Activated effector memory CD4-positive, alpha-beta T cell treated with anti-CD3 and anti-CD28 coated beads, Interleukin-2, amount 50 U/mL, for 16 hours (primary cell): ENCODE measurements at places on chromosomes 2 and 18.

GRCh38 chr2:65918760-65919187, 486.4 kb upstream of the SPRED2 start:
- no peak for DNase-seq

- no peak for DNase-seq
Measured at GRCh38 chr2:161954103-161954502, 119.9 kb downstream of the DPP4 start.

- no peak for DNase-seq
Measured at GRCh38 chr2:23698721-23699579, 228.0 kb downstream of the ATAD2B start.

GRCh38 chr2:102315921-102316320, 4.6 kb downstream of the IL1RL1 start:
- DNase-seq: no peak

GRCh38 chr18:24885276-24885675, 424.8 kb downstream of the HRH4 start:
- no peak for DNase-seq

GRCh38 chr2:239811806-239812560, 213.2 kb downstream of the NDUFA10 start:
- peak; percentile 41 for DNase-seq

GRCh38 chr2:149653831-149654445, 66.4 kb upstream of the MMADHC start:
- DNase-seq: no peak

DNA sequence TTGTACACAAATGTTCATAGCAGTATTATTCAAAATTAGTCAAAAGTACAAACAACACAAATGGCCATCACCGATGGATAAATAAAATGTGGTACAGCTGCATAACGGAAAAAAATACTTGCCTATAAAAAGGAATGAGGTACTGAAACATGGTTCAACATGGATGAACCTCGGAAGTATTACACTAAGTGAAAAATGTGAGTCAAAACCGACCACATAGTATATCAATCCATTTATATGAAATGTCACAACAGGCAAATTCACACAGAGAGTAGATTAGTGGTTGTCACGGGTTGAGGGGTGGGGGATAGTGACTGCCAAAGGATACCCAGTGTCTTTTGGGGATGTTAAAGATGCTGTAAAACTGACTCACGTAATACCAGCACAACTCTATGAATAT, 3.5 kb downstream of the SS18 start:
- DNase-seq: no peak

DNA sequence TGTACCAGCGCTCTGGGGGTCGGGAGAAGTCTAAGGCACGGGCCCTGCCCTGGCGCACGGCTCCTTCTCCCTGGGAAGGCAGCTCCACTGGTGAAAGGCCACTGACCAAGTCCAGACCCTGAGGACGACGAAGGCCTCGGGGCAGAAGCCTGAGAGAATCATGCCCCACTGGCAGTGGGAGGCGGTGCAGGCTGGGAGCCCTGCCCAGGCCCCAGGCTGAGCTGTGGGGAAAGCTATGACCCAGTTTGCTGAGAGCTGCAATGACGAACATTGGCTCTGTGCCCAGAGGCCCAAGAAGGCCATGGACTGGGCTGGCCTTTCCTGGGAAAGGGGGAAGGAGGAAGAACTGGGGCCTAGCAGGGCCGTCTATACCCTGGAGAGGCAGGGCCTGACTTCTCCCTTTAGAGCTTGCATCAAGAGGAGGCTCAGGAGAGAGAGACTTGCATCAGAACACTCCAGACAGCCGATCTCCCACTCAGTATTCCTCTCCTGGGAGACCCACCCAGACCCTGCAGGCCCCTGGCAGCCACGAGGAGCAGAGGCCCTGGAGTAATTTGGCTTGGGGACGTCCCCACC, 32.9 kb downstream of the HS1BP3 start:
- peak; percentile 50 for DNase-seq

GRCh38 chr2:74499267-74499939, at the start of gene LBX2:
LBX2 (minus strand) TSS chr2:74499603; CDS start chr2:74499537, 66 bp downstream.
- DNase-seq: peak; percentile 72

DNA sequence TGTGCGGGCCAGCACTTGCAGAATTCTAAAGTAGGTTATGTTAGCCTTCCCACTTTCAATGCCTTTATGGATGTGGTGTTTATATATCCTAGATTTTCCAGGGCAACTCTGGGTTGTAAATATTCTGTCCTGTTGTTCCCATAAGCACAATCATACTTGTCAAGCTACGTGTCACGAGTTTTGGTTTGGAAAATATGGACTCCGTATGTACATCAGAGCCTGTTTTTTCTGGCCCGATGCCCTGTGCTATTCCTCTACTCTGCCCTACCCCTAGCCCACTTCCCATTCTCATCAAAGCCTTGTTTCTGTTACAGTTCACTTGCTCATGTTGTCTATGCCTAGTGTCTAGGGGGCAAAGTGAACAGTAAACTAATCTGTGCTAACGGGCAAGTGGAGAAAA, 27.0 kb upstream of the ZEB2 start:
- DNase-seq: no peak

DNA sequence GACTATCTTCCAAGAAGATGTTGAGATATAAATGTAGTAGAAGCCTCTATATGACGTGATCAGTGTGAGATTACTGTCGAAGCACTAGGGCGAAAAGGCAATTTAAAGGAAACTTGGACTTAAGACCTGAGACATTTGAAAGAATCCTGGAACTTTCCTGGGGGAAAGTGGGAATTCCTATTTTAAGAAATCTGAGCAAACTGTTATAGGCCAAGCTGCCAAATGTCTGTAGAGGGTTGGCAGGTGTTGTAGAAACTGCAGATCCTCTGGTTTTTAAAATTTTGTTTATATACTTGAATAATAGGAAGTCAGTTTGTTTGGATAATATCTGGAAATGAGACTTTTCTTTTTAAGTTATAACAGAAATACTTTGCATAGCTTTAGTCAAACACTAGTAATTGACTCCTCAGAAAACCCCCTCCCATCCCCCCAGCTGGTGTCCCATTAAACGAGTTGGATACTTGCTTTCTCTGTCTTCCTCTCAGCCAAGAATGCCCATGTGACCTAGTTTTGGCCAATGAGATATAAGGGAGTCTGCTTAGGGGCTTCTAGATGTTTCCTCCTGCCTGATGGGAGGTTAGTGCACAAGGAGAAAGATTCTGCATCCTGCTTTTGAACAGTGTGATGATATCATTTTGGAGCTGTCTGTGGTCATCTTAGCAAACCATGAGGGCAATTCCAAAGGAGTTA, 61.2 kb downstream of the MOGAT1 start:
- DNase-seq: no peak

- DNase-seq: peak; percentile 75
Measured at GRCh38 chr2:231483398-231484329, 19.4 kb upstream of the NCL start.

DNA sequence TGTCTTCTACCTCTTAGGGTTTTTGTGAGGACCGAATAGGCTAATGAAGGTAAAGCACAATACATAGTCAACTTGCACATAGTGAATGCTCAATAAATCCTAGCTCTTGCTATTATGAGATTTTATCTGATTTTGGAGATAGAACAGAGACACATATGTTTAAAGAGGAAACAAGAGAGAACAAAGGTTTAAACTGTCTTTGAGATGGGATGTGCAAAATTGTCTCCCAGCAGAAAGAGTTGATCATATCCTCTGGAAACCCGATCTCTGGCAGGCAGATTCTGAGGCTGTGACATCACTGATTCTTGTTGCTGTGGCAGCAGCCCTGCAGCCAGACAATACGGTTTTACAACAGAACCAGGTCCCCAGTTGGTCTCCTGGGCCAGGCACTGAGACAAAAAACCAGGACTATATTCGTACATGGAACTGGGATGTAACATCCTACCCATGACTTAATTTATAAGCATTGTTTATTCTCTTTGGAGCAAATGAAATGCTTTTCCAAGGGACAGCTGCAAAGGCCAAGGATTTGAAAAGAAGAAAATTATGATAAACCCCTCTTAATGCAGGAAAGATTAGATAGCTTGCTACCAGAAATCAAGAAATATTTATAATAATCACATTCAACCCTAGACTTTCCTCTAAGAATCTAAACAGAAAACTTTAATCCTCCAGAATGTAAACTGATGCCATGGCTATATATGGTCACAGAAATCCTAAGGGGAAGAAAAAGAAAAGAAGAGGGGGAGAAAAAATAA, 80.2 kb downstream of the SLC8A1 start:
- no peak for DNase-seq

- no peak for DNase-seq
Measured at GRCh38 chr2:55883357-55883756, 40.2 kb downstream of the EFEMP1 start.

GRCh38 chr18:33152376-33152775, 288.1 kb downstream of the CCDC178 start:
- no peak for DNase-seq

DNA sequence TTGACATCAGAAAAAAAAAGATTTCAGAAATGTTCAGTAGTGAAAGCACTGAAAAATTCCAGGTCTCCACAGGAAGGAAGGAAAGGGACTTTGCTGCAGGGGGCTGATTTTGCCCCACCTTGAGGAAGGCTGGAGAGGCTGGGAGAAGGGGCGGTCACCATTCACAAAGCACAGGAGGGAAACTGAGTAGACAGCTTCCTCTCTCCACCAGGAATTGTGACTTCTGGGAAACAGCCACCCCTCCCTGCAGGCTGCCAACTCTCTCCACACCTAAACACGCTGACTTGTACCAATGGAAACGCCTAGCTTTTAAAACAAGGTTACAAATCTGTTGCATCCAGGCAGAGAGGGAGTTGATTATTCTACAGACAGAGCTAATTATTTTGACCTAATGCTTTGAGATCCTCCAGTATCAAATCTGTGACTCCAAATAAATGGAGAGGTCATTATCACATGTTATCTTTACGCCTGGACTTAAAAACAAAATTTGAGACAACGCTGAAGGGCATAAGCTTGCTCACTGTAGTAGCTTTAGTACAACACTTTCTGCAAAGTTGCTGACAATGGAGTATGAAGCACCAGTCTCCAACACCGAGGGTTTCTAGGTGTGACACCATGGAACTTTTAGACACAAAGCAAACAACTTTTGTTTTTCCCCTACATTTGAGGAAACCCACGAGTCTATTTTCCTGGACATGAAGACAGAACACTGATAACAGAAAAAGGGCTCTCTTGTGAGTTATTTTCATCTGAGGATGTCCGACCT, 42.7 kb downstream of the EPHA4 start:
- no peak for DNase-seq

GRCh38 chr2:212180408-212181083, 358.1 kb downstream of the ERBB4 start:
- no peak for DNase-seq

GRCh38 chr2:160096409-160096808, 34.0 kb upstream of the PLA2R1 start:
- no peak for DNase-seq

GRCh38 chr2:63628403-63628942, 39.7 kb downstream of the MDH1 start:
- no peak for DNase-seq

GRCh38 chr2:11559786-11560155, 25.9 kb downstream of the GREB1 start:
- peak; percentile 14 for DNase-seq

GRCh38 chr2:191686729-191687128, 8.8 kb downstream of the NABP1 start:
- DNase-seq: no peak

GRCh38 chr2:43572244-43572643, 23.6 kb downstream of the THADA start:
- no peak for DNase-seq

DNA sequence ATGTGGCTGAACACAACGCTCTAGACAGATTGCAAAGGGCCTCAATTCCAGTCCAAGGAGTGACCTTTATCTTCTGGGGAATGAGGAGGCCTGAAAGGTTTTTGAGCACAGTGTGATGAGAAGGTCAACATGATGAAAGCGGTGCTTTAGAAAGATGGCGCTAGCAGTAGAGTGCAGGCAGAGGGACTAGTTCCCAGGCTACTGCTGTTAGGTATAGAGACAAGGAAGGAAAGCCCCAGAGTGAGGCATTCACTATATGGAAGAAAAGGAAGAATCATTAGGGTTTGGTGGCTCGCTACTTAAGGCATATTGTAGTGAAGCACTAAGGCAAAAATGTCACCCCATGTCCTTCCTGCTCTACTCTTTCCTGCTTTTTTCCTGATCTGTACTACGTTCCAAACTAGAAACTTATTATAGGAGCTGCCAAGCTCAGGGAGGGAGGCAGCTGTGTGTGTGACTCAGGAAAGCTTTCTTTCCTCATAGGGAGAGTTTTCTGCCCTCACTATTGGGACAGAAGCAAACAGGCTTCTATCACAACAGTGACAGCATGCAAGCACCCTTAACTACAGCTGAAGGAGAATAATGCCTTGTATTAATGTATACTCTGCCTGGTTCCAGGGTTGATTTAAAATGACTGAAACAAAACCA, 160.8 kb upstream of the CAVIN2 start:
- DNase-seq: no peak

GRCh38 chr2:75462206-75462605, 98.5 kb downstream of the EVA1A start:
- DNase-seq: no peak

DNA sequence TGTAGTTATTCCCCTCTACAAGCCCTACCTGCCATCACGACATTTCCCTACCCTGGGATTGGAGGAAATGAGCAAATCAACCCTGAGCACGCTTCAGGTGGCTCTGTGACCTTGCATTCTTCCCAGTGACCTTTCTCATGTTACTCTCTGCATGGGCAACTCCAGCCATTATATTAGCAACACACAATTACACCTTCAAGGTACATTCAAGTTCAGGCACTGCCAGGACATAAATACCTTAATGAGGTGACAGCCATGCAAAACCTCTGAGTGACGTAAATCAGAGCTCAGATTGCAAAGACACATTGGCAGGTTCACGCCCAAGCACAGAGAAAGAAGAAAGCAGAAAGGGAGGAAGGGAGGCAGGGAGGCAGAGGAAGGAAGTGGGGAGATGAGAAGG, 68.7 kb upstream of the ALK start:
- DNase-seq: no peak

GRCh38 chr18:52936931-52937330, 596.9 kb downstream of the DCC start:
- DNase-seq: no peak

DNA sequence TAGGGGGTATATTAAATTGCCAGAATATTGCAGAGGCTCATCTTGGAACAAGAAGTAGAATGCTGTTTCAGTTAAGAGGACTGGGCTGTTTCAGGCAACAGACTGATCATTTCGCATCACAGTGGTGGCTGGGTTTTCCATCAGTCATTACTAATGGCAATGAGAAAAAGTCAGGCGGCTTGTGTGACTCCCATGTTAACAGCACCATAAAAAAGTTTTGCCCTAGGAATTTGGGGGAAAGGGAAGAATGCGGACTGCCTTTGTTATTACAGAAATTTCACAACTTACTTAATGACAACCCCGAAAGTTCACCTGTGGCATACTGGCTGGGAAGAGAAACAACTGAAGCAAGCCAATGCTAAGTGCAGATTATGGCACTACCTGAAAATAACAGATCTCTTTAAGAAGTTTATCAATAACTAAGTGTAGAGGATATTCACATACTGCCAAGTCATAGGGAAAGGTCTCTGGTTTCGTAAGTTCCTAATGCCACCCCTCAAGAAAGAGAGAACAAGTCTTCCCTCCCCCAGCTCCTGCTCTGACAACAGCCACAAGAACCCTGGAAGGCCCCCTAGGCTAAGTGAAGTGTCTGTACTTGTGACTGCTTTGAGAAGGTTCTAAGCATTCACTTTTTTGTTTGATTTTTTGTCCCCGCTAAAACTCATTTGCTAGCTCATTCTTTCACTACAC, 40.5 kb upstream of the AP1S3 start:
- DNase-seq: no peak
